ENCODE measurements at places on chromosomes 11 and 22.

DNA sequence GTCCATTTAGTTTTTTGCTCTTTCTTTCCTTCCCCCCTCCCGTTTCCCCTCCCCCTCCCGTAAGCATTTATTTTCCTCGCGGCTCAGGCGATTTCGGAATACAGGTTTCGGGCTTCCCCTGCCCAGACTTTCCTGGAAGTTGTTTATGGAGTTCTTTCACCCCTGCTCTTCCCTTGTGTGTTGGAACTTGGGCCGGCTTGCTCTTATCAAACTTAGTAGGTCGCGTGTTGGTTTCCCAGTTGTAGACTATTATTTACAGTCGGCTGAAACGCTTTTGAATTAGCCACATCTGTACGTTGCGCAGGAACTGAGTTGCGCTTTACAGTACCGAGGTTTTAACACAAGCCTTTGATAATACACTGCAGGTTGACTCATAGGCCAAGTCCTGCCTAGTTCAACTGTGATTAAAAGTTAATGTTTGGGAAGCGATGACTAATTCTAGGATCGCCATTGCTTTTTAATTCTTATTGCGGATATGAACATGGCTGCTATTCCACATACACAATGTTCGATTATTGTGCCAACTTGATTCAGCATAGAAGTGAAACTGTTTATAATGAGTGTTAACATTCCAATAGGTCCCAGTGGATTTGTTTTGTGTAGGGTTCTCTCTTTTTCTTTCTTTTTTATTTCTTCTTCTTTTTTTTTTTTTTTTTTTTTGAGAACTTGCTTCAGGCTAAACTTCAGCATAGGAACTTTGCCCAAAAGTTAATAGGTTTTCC lies 1.7 kb downstream of the YAP1 start:
- DNase-seq = no peak

DNA sequence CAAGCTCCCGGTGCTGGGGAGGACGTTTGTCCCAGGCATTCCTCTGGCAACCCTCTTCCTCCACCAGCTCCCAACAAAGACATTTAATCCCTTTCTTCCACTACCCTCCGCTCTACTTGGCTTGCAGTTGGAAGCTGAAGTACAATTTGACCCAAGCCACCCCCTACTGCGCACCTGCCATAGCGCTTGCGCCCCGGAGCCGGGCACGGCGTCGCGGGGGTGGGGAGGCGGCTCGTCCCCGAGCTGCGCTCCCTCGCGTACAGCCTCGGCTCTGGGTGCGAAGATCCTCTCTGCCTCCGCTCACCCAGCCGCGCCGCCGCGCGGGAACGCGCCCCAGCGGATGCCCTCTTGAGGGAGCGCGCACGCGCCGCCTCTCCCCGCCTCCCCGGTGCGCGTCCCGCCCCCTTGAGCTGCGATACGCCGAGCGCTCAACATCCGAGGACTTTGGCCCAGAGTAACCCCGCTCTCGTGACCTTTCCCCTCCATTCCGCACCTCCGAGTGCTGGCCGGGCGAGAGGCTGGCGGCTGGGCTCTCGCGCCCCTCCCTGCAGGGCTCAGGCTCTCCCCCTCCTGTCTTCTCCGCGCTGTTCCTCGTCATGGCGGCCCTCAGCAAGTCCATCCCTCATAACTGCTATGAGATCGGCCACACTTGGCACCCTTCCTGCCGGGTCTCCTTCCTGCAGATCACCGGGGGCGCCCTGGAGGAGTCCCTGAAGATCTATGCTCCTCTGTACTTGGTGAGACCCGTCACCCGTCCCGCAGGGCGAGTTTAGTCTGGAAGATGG lies at the start of gene TMEM135:
Gene TMEM135 (plus strand): TSS at position 485 of the 785 bp plus-strand sequence. CDS start 112 bp downstream, at position 597.
- peak; percentile 64 for DNase-seq

- DNase-seq = no peak
These were observed 61.0 kb upstream of the PLET1 start for GRCh38 chr11:112321501-112322172.

- DNase-seq = no peak
These were observed 122.6 kb downstream of the CCDC81 start for GRCh38 chr11:86497310-86497709.

GRCh38 chr11:1336836-1337646 lies 27.6 kb upstream of the TOLLIP start:
- DNase-seq = no peak

GRCh38 chr11:14741195-14741594 lies 97.6 kb downstream of the PDE3B start:
- no peak for DNase-seq

DNA sequence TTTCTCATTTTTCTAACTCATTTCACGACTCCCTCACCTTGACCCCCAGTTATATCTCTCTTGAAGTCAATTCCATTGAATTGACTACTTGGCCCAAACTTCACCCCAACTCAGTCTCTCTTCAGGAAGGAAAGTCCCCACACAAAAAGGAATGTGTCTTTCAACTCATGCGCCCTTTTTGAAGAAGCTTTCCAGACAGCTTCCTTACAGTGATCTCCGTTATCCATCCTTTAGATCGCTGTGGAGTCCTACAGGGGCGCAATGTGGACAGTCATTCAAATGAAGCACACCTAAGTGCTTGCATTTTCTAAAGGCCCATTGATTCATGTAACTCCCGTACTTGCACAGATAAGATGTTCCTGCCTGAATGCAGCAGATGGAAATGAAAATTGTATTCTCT lies 101.1 kb upstream of the VPREB1 start:
- DNase-seq = no peak

Measured in bone marrow (tissue), 2 donors.